DND-41 (cell line): ENCODE measurements at places on chromosomes 6 and 20.

DNA sequence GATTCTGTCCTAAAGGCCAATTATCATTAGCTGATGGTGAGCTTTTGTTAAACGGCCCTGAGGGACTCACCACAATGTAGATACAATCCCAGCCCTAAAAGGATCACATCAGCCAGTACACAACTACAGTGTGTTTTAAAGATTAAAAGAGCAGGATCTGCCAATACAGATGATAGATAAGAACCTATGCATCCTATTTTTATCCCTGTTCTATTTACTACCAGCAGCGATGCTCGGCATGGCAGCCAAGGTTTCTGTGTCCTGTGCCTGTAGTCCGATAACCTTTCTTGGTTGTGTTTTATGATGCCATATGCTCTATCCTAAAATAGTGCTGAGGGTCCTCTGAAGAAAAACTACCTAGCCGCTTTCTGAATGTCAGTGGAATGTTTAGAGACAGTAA is 289.4 kb downstream of the PHACTR1 start:
- no peak for DNase-seq

DNA sequence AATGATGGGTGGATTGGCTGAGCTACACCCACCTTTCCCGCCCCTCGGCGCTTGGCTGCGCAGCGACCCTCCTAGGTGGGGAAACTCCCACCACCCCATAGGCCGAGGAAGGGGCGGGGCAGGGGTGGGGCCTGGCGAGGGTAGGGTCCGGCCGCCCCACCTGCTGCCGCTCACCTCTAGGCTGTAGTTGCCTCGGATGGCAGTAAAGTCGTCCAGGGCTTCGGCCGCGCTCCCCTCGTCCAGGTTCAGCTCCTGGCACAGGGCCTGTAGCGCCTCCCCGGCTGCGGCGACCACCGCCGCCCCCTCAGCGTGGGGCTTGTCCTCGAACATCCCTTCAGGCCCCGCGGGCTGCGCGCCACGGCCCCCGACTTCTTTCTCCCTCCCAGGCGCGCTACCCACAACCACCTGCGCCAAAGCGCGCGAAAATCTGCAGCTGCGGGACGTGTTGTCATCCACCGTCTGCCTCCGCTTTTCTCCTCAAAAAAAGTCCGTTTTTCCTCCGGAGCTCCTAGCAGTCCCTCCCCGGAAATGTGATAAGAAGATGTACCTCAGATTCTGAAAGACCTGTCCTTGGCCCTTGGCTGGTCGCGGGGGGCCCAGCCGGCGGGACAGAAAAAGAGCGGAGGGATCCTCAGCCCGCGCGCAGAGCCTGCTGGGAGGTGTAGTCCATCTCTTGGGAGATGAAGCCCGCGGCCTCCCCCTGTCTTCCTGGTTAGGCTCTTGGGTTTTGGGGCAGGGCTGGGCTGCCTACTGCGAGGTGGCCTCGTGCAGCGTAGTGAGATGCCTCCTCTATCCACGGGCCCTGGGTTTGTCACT is at the start of gene RBL1:
Gene RBL1, minus strand, starts transcription at position 399 of the 816 bp plus-strand sequence. Its CDS starts 69 bp downstream, at position 330.
- peak; percentile 95 for DNase-seq

GRCh38 chr20:48592107-48592940 is 235.5 kb downstream of the PREX1 start:
- DNase-seq, result no peak

GRCh38 chr20:38975539-38976120 is 13.5 kb downstream of the DHX35 start:
- no peak for DNase-seq

DNA sequence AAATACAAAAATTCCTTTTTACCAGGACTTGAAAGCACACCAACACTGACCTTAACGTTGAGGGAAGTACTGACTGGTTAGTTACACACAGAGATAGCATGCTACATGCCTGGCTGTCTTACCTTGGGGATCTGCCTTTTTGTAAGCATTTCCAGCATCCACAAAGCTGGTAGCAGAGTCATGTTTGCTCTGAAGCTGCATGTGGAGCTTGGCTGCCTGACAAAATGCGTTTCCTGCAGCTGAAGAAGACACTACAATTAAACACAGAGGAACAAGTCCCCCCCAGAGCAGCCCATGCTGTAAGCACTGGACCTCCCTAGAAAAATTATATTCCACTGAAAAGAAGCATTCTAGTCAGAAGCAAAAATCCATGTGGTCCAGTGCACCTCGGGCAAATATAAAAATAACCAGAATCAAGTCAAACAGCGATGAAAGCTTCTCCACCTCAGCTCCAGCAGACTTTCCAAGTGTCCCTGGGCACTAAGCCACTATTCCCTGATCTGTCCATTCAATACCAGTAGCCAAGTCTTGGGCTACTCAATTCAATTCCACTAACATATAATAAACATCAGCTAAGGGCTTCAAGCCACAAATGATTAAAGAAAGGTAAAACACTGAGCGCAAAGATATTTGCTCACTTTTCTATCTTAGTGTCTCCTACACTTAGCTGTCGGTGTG is 24.2 kb downstream of the NAPB start:
- DNase-seq, result no peak

- no peak for DNase-seq
Measured at GRCh38 chr6:142612956-142613355, 311.1 kb downstream of the ADGRG6 start.

DNA sequence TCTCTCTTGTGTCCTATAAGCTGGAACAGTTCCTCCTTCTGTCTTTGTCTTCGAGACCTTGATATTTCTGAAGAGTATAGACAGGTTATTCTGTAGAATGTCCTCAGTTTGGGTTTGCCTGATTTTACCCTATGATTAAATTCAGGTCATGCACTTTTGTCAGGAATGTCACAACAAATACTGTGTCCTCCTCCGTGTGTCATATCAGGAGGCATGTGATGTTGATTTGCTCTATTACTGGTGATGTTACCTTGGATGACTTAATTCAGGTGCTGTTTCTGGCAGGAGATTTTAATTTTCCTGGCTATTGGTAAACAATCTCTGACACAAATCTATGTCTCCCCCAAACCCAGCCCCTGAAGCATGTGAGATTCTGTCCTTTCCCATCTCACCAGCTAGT is 33.3 kb upstream of the CHMP4B start:
- DNase-seq, result no peak

DNA sequence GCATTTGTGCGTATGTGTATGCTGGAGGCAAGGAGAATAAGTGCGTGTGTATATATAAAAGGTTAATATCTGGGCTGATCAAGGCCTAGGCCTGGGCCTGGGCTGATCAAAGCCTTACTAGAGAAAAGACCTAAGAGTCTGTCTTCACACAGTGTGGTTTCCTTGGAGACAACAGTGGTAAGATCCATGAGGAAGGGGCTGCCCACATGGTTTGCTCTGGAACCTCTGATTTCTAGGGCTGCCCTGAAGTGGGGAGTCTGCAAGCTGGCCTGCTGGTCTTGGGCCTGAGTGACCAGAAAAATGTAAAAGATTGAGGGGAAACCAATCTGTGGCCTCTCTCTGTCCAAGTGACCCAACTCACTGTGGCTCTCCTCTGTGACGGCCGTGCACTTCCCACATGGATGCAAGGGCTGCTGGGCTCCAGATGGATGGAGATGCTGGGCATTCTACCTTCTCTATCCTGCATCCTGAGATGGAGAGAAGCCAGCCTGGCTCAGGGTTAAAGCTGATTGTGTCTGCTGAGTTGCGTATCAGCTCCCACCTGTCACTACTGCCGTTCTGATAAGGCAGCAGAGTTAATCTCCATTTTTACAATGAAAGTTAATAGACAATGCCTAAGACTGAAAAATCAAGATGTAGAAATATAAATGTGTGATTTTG is 90.3 kb upstream of the NXT1 start:
- no peak for DNase-seq

DNA sequence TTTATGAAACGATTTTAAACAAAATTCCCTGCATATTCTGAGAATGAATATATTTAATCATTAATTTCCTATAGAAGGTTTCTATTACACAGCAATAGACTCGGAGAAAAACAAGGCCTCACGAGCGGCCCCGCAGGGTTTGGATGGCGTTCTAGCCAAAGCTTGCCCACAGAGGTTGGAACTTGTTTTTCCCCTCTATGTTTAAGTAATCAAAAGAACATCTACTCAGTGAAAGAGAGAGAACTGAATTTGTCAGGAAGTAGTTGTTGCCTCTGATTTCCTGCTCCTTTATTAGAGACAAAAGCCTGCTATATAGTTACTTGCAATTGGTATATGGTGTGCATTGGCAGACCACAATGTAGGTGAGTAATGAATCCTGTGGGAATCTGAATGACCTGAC is 82.1 kb upstream of the HEY2 start:
- DNase-seq, result no peak

- DNase-seq, result no peak
Measured at GRCh38 chr6:11971154-11971553, 41.0 kb upstream of the HIVEP1 start.

- DNase-seq, result peak; percentile 85
Measured at GRCh38 chr6:13795041-13795750, 19.2 kb downstream of the MCUR1 start.

DNA sequence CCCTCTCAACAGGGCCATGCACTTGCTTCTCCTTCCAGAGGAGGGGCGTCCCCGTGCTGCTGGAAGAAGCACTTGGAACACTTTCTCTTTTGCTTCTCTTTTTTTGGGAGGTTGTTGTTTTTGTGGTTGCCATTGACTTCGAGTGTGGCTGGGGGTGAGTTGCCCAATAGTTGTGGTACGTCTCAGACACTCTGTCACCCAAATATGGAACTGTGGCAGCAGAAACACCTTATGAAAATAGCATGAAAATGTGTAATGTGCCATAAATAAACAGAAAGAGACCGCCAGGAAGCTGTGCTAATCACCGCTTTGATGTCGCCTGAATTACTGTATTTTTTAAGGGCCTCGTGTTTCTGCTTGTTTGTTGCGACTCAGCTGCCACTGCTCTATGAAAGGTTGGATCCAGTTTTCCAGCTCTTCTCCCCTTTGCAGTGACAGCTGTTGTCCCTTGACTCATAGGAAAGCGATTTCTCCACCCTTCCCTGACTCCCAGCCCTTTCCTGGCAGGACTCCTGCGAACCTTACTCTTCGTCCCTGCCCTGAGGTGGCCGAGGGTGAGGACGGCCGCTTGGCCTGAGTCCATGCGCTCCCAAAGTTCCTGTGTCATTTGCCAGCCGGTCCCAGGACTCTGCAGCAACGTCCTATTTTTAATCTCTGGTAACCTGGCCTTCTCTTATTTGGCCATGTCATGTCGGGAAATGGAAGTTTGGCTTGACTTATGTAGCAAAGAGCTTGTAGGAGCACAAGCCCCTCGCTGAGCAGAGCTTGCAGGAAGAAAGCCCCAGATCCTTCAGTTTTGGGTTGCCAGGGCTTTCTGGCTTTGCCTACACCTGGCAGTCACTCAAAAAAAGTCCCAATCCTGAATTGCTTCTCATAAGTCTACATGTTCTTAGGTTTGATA is 694.6 kb downstream of the QKI start:
- no peak for DNase-seq

DNA sequence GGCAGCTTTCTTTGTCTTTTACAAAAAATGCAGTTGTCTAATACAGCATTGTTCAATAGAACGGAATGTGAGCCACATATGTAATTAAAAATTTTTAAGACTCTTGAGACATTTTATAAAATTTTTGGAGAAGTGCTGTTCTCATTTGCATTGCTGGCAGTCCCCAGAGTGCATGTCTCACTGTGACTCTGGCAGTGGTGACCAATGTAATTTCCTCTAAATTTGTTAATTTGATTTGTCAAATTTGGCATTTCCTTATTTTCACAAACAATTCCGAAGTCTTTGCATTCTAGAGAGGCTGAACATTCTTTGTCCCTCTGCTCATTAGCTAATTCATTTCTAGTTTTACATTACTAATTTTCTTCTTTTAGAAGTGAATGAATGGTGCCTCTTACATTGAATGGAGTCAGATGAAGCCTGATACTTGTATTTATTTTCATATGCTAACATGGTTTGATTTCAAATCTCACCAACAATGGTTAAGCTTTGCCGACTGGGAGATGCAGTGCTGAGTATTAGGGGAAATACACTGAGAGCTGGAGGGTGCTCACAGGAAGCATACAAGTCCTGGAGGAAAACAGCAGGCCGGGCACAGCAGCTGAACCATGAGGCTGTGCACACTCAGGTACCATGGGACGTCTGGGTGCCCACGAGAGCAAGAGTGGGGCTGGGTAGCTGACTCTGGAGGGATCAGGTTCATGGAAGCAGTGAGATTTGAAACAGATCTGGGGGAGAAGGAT is 68.5 kb upstream of the ARMC2 start:
- no peak for DNase-seq

- no peak for DNase-seq
Measured at GRCh38 chr20:41571006-41571405, 47.2 kb downstream of the CHD6 start.

GRCh38 chr6:31086788-31087440 is 25.5 kb downstream of the C6orf15 start:
- DNase-seq, result no peak

GRCh38 chr6:21398741-21399325 is 194.7 kb upstream of the SOX4 start:
- DNase-seq, result no peak

DNA sequence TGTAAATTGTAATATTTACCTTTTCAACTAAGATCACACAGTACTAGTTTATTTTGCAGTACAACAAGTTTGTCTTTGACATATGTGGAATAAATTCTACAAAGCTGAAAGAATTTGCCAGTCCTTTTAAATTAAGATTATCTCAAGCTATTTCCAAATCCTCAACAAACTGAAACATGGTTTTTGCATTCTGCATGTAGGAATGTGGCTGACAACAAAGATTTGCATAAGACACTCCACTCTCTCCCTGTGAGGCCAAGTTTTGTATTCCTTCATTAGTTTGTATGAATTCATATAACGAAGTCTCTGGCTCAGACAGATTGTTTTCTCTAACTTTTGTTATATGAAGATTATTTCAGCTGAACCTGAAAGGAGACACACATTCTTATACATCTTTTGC is 124.1 kb upstream of the THEMIS start:
- no peak for DNase-seq

GRCh38 chr20:12413116-12413515 is 495.4 kb downstream of the BTBD3 start:
- DNase-seq, result no peak

GRCh38 chr6:113432521-113433334 is 424.4 kb upstream of the MARCKS start:
- no peak for DNase-seq

GRCh38 chr20:57013741-57014140 is 252.7 kb downstream of the BMP7 start:
- DNase-seq, result no peak

DNA sequence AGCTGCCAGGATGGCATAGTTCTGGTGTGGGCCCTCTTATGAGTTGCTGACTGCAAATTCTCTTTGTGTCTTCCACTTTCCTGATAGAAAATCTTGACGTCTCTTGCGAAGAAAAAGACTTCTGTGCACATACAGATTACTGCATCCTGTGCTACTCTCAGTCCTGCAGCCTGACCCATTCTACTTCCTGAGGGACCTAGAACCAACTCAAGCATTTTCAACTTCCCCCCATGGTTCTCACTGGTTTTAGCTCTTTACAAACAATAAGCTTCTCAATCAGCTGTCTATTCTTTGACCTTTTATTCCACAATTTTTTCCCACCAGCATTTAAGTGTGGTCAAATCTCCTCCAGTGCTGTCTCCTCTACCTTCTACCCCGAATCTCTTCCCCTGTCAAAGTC is 13.4 kb upstream of the KLHL32 start:
- no peak for DNase-seq

- no peak for DNase-seq
Measured at GRCh38 chr6:152879681-152880080, 103.2 kb downstream of the FBXO5 start.
